ENCODE measurements at places on chromosomes 7 and 10.

GRCh38 chr10:43980715-43981114 lies 332.0 kb upstream of the ZNF32 start:
- DNase-seq = no peak

GRCh38 chr7:27111042-27111750 lies 8.7 kb upstream of the HOXA2 start:
- DNase-seq = no peak

GRCh38 chr7:48691788-48692187 lies 232.6 kb upstream of the CDC14C start:
- no peak for DNase-seq

DNA sequence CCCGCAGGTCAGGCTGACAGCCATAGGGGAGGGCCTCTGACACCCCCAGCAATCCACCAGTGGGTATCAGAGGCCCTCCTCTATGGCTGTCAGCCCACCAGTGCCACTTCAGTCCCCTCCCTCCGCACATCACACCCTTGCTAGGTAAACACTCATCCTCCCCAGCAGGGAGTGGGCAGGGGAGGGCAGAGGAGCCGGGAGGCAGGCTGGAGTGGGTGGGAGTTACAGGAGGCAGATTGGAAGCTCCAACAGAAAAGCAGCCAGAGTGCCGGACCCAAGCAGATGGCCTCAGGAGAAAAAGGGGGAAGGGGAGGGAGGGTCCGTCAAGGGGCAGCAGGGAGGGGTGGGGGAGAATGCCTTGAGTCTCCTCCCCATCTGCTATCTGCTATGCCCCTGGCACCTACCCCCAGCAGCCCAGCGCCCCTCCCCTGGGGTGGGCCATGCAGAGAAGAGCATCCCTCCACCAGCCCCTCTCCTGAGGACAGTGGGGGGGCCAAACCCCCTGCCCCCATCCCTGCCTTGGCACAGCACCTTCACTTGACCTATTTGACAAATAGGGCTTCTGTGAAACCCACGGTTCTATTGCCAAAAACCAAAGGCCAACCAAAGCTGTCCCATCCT lies 2.4 kb downstream of the RASGEF1A start:
- DNase-seq = no peak

DNA sequence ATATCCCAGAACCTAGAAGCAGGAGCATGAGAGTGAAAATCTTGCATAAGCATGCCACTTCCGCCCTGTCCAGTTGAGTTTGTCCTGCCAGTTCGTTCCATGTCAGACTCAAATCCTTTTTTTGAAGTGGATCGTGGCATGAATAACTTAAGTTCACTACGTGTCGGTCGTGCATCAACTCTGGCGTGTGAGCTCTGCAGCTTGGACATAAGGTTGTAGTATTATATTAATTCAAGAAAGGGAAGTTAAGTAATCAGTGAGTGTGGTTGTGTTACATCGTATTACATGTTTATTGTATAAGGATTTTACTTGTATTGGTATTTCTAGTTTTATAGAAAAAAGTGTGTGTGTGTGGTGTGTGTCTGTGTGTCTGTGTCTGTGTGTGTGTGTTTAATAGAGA lies 23.0 kb downstream of the CDC123 start:
- no peak for DNase-seq

DNA sequence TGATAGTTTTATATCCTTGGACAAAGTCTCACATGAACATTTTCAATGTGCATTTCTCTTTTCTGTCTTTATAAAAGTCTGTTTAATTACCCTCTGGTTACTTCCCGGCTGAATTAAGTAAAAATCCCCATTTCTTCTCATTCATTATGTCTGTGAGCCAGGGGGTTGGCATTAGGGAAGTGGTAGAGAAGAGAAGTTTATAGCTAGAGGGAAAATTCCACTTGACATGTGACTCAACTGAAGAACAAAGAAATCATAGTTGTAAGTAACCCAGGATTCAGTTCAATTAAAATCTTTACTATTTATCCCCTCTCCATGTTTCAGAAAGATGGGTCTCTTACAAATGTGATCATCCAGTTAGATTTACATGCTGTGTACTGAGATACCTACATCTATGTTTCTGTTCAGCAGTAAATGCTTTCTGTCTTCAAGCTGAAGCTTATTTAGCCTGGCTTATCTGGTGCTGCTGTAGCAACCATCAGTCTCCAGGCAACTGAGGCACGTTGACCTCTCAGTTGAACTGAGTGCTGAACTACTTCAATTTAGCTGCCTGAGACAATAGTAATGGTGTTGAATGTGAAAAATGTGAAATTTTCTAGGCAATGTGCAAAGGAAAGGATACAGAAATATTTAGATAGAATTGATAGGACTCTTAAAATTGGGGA lies 181.6 kb downstream of the MLLT10 start:
- DNase-seq = no peak
